Left cardiac atrium (tissue), 4 donors: ENCODE measurements at places on chromosomes 16 and 17. TPM values are rescaled to one million over a fixed set of nuclear protein-coding genes. Genes with fewer than 3 reads are reported as not detected.

The CDRT15L2 gene
- total RNA-seq, result not detected

The GGNBP2 gene
- total RNA-seq, result 50.6 TPM

The ANKFN1 gene
- total RNA-seq, result not detected

The DNASE1L2 gene
- total RNA-seq, result 0.65 TPM

The RND2 gene
- total RNA-seq, result 1.6 TPM

The FOXJ1 gene
- total RNA-seq, result not detected

The TMEM204 gene
- total RNA-seq, result 29.4 TPM

The TELO2 gene
- total RNA-seq, result 17.9 TPM

The ITGAD gene
- not detected for total RNA-seq

The KRTAP4-2 gene
- total RNA-seq, result not detected

The SLC52A1 gene
- not detected for total RNA-seq

The DRC3 gene
- 2.0 TPM for total RNA-seq

The KRTAP2-3 gene
- total RNA-seq, result not detected

The PRM2 gene
- not detected for total RNA-seq
